ENCODE measurements at places on chromosomes 12 and 14.

- no peak for DNase-seq
Measured at GRCh38 chr14:36617824-36618223, 35.4 kb upstream of the NKX2-8 start.

DNA sequence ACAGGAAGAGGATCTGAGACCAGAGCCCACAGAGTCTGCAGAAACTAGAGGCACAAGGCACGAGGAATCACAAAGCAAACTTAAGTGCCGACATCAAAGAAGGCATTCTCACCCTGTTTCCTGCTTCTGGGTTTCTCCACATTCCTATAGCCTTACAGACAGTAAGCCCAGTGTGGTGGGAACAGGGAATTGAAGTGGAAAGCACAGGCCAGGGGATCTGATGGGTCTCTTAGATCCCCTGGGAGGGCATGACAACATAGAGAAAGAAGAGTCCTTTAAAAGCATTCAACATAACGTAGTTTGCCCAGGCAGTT, 75.6 kb upstream of the FRMD6 start:
- DNase-seq = no peak

DNA sequence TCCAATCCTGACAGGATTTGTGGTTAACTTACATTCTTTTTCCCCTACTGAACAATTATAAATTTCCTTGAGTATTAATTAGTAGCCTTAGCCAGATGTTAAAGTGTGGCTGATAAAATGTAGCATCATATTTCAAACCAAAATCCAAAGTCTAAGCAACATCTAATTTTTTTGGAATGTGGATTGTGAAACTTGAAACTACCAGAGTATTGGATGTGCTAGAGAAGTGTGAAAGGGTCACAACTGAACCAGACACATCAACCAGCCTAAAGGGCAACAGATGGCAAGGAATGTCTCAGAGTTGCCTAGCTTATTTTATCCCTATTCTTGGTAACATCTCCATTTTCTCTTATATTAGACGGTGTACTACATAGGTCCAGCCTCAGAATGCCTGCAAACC, 153.1 kb upstream of the DCN start:
- no peak for DNase-seq

- DNase-seq = peak; percentile 28
Measured at GRCh38 chr12:3777206-3777809, 24.4 kb upstream of the CRACR2A start.

DNA sequence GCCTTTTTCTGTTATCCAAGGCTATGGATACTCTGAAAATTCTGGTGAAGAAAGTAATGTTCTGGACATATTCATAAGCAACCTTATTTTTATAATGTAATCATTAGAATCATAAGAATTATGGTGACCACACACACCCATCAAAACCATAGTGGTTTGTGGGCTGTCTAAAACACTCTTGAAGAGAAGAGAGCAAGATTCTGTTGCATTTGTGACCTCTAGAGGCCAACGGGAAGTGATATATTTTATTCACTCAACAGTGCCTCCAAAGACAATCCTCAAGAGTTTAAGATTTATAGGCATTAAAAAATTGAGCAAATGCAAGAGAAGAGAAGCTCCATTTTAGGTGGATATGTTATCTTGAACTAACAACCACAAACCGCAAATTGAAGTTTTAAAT, 68.5 kb upstream of the LGR5 start:
- DNase-seq = no peak

- no peak for DNase-seq
Measured at GRCh38 chr12:45731190-45731775, 1.8 kb downstream of the ARID2 start.

GRCh38 chr14:105883066-105884005, 357.0 kb downstream of the TMEM121 start:
- peak; percentile 40 for DNase-seq

DNA sequence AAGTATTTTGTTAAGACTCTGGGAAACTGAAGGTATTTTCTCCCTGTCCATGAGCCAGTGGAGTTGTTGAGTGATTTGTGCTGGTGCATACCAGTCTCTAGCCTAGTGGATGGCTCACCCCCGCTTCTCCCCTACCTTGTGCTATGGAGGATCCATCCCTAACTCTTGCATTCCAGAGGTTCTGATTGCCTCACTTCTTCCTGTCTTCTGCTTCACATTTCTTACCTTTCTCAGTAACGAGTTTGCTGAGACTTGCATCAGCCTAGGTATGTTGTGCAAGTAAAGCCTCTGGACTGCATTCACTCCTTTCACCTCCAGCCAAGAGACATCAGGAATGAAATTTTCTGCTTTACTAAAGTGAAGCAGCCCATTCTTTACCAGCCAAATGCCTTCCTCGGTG, 391.6 kb downstream of the ZFP36L1 start:
- no peak for DNase-seq

- DNase-seq = no peak
Measured at GRCh38 chr12:11609045-11609444, 40.4 kb upstream of the ETV6 start.

DNA sequence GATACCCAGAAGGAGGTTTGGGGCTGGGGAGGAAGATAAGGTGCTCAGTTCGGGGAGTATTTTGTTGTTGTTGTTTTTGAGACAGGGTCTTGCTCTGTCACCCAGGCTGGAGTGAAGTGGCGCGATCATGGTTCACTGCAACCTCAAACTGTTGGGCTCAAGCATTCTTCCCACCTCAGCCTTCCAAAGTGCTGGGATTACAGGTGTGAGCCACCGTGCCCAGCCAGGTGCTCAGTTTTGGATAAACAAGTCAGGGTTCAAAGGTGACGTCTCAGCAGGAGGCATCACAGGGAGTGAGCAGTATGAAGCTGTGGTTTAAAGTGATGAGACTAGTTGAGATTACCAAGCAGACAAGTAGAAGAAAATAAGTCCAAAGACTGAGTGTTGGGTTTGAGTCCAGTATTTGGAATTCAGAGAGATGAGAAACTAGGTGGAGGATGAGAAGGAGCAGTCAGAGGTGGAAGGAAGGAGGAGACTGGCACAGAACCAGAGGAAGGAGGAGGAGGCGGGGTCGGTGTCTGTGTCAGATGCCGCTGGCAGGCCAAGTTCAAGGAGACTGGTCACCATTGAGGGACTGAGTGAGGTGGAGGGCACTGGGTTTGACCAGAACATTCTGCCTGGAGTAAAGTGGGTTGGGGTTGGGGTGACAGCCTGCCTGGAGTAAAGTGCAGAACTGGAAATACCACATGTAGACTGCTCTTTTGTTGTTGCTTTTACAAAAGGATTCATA, 16.1 kb downstream of the SLC35E3 start:
- no peak for DNase-seq

GRCh38 chr12:40002178-40003169, 103.4 kb downstream of the SLC2A13 start:
- DNase-seq = no peak

GRCh38 chr12:57138526-57139272, 8.7 kb downstream of the LRP1-AS start:
- no peak for DNase-seq

DNA sequence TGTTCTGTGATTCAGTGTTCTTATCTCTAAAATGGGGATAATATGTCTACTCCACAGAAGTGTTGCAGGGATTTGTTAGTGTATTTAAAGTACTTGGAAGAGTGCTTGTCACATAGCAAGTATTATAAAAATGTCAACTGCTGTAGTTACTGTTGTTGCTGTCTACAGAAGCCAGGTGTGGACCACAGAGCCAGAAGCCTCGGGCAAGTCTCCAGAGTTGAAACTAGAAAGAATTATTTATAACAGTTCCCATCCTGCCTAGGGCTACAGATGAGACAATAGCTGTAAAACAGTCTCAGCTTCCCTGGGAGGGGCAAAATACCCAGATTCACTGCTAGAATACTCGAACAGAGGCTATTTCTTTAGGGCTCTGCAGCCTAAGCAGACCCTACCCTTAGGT, 55.4 kb upstream of the FUT8 start:
- no peak for DNase-seq

GRCh38 chr12:132899033-132899432, 11.6 kb upstream of the CHFR start:
- no peak for DNase-seq

GRCh38 chr12:123488539-123489230, 30.7 kb downstream of the SNRNP35 start:
- DNase-seq = no peak

DNA sequence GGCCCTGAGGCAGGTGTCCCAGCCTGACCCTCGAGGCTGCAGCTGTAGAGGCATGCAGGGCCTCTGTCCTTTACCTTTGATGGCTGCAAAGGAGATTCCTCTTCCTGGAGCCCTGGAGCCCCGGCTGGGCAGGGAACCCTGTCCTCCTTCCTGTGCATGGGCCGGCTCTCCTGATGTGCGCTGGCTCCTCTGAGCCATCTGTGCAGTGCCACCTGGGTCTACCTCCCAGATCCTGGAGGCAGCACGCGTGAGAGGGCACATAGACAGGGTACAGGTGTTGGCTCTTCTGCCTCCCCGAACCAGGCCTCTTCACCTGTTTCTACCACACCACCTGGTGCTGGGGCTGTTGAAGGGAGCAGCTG, 115.1 kb downstream of the BEGAIN start:
- DNase-seq = peak; percentile 27

- DNase-seq = no peak
Measured at GRCh38 chr14:99722741-99723140, 38.6 kb downstream of the CYP46A1 start.

DNA sequence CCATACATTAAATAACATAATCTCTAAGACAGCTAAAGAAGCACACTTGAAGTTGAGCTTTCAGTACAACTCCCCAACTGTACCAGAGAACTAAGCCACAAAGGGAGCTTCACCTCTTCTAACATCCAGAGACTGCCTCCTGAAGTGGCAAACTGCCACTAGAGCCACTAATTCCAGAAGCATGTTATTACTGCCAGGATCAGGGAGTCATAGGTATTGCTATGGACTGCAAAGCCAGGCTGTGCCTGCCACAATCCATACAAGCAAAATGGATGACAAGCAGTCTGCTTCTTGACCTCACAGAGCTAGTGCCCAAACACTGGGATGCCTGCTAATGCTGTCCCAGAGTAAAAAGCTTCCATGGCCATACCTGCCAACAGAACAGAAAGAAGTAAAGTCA, 160.1 kb downstream of the STXBP6 start:
- DNase-seq = no peak

DNA sequence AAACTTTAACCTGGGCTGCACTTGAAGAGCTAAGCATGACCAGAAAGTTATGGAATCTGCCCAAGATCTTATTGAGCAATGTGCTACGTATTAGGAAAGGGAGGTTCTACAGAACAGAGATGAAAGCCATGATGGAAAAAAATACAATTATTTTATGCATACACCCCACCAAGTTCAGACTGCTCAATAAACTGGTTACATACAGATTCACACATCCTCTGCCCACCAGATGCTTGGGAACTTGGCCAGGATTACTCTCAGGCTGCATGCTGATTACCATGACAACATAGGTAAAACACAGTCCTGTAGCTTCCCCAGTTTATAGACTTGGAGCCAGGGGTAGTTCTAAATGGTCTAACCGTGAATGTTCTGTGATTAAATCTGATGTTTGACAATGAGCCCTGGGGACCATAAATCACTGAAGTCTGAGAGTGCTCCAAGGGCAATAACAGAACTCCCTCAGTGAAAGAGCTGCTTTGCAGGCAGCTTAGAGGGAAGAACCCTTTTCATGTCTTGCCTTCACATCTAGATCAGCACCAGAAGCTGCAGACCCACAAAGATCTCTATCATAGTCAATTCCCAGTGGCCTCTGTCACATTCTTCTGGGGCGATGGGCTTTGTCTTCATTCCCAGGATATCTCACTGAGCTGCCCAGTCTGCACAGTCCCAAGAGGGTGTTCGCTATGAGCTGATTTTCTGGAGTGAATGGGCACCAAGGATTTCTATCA, 232.2 kb downstream of the EMP1 start:
- DNase-seq = no peak

DNA sequence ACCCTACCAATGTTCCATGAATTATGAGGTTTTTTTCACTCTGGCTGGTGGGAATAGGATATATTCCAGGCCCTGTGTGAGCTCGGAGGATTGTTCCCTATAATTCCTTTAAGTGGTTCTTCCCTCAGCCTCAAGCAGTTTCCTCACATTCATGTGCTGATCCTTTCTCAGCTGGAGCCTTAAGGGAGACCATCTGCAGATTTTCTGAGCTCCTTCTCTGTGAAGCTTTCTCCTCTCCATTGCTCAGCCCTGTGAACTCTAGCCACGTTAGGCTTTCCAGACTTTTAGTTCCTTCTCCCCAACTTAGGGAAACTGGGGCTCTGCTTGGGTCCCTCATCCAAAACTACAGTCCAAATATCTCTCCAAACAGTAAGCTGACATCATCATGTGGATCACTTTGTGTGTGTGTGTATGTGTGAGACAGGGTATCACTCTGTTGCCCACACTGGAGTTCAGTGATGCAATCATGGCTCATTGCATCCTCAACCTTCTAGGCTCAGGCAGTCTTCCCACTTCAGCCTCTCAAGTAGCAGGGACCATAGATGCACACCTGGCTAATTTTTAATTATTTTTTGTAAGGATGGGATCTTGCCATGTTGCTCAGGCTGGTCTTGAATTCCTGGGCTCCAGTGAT, 219.5 kb upstream of the OTX2 start:
- no peak for DNase-seq

DNA sequence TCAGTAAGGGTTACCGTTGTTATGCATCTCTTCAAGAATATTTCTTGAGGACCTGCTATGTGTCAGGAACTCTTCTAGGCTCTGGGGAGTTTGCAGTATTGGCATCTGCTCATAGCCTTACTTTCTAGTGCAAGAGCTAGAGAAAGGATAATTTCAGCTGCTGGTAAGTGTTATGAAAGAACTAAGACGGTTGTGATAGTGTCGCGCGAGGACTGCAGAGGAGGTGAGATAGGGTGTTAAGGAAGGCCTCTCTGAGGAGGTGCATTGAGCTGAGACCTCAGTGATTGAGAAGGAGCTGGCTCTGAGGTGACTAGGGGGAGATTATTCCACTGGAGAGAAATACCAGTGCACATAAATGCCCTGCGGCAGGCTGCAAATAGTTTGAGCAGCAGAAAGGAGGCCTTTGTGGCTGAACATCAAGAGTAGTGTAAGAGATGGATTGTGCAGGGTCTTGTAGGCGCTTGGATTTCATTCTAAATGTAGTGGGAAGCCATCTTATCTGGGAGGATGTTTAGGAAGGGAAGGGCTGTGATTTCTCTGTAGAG, 824 bp downstream of the DDX55 start:
- no peak for DNase-seq

DNA sequence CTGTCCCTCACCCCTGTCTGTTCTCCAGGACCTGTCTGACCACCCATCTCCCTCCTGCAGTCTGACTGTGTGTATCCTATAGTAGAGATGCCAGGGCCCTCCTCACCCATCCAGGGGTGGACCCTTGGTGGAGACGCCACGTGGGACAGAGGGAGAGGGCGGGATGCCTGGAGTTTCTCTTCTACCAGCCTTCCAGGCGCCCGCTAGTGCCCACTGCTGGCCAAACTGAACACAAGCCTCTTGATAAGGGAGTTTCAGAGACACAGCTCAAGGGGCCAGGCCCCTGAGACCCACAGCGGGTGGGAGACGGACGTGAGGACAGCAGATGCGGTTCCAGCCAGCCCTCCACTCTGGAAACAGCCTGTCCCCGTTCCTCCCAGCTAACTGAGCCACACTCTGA, 147.3 kb downstream of the RBM19 start:
- no peak for DNase-seq

- DNase-seq = no peak
Measured at GRCh38 chr14:105385322-105385637, 13.1 kb upstream of the TEX22 start.
